Psoas muscle (tissue), 8 donors: ENCODE measurements at places on chromosomes 11 and 22.

GRCh38 chr11:118886681-118887111, 3.0 kb downstream of the CXCR5 start:
- peak; percentile 26 for DNase-seq

DNA sequence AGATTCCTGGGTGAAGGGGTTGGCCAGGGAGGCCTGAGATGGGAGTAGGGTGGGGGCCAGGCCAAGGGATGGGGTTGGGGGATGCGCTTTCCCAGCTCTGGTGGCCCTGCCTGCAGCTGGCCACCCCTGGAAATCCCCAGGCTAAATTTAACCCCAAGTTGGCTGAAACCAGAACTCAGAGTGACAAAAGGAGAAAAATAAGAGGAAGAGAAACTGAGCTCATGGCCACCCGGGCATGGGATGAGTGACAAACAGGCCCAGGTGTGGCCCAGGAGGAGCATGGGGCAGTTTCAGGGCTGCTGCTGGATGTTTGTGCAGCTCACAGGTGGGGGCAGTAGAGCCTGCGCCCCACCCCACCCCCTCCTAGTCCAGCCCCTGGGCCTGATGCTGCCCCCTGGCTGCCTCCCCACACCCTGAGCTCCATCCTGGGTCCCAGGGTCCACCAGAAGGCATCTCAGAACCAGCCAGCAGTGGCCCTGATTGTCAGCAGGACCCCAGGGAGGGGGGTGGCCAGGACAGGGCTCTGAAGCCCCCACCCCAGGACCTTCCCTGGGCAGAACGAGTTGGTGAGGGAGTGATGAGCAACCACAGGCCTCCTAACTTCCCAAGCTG, 48.0 kb downstream of the IGLL5 start:
- DNase-seq: peak; percentile 36

DNA sequence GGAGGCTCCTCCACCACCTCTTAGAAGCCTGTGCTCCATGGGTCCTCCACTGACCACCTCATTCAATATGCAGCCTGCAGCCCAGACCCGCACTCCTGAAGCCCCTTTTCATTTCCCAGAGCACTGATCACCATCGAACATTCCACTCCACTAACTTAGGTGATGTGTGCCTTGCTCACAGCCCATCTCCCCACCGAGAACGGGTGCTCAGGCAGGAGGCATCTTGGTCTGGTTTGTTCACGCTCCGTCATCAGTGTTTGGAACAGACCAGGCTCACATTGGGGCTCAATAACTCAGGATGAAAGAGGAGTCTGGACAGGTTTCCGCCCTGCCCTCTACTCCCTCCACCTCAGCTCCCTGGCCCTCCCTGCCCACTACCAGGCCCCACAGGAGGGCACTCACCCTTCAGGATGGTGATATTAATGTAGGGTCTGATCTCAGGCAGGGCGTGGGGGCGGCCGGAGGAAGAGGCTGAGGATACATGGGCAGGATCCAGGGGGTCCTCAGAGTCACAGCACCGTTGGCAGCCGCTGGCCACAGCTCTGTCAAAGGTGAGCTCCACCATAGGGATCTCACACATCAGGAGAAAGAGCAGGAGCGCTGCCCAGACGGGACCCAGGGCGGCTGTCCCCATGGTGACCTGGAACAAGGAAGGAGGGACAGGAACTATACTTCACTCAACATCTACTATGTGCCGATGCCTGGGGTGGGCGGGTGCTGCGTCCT, 3.1 kb downstream of the C1QTNF6 start:
- peak; percentile 6 for DNase-seq

DNA sequence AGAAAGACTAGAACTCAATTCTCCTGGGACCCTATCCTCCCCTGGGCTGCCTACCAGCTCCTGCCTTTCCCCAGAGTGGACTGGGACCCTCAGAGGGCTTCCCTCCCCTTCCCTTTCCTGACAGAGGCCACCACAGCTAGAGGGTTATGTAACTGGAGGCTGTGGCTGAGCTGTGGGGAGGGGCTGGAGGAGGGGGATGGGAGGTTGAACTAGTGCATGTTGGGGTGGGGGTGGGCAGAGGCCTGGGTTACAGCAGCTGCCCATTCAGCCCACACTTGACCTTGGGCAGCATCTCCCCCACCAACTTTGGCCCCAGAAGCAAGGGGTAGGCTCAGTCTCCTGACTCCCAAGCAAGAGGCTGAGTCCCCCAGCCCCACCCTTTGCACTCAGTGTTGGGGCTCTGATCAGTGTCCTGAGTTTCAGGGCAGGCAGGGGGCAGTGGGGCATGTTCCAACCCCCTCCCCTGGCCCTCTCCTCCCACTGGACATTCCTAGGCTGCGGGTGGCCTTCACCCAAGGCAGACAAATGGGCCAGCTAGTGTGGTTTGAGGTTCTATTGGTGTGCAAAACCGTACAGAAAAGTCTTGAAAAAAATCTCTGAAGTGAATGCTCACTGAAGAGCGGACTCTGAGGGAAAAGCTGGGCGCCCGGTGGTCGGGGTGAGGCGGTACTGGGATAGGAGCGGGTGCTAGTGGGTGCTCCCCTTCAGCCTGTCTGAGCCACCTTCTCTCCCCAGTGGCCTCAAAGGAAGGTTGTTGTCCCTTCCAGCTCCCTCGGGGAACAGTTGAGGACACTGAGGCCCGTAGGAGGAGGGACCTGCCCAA, 3.8 kb downstream of the KCNC1 start:
- DNase-seq: no peak

GRCh38 chr11:7571640-7572000, 57.8 kb downstream of the PPFIBP2 start:
- peak; percentile 76 for DNase-seq

GRCh38 chr11:66934950-66935779, 23.0 kb downstream of the PC start:
- no peak for DNase-seq

DNA sequence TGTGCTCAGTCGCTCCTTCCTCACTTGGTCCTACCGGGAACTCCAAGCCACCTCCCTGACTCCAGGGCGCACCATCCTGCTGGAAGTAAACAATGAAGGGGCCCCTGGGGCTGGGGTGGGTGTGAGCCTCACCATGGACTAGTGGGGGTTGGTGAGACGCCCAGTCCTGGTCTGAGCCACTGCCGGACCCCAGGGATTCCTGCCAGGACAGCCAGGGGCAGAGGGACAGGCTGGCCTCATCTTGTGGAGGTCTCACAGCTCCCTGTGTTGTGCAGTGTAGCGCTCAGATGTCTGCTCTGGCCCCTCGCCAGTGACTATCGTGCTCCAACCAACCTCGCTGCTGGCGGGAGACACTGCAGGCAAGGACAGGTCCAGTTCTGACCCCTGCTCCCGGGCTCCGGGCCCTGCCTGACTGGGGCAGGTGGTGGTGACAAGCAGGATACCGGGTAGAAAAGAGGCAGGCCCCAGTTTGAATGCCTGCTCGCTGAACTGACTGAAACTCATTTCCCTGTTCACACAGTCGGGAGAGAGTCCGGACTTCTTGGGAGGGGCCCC, 1021.4 kb downstream of the BRD1 start:
- DNase-seq: no peak

DNA sequence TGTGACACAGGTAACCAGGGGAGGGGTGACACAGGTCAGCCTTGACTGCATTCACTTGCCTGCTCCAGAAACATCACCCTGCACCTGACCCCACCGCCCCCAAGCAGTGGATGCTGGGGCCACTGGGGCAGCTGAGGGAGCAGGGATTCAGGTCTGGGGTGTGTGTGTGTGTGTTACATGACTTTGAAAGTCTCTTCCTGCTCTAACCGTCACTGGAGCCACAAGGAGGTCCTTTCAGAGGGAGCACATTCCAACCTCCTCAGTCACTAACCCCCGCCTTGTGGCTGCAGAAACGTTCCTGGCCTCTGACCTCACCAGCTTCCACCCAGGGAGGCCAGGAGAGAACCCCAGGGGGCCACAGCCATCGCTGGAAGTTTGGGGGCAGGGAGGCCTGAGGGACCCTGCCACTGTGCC, 2.9 kb upstream of the FOSL1 start:
- no peak for DNase-seq

DNA sequence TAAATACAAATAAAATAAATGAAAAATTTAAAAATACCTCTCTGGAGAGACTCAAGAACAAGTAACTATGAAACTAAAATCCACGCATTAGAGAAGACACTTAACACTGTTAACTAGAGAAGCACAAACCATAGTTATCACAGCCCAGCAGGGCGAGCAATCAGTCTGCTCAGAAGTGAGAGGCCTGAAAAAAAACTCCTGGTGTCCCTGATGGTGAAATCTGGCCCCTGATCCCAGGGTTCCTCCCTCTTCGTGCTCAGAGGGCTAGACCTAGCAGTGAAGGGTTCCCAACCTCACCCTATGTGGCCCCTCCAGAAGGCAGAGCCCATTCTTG, 49.7 kb upstream of the VPREB1 start:
- DNase-seq: no peak

GRCh38 chr11:95704865-95705264, 84.7 kb downstream of the FAM76B start:
- DNase-seq: no peak

DNA sequence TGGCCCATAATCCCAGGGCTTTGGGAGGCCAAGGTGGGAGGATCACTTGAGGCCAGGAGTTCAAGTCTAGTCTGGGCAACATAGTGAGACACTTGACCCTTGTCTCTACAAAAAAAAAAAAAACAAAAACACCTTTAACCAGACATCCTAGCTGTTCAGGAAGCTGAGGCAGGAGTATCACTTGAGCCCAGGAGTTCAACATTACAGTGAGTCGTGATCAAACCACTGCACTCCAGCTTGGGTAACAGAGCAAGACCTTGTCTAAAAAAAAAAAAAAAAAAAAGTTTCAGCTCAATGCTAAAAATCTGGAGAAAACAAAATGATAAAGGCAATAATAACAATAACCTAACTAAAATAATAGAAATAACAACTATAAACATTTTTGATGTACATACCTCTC, 22.6 kb upstream of the APLP2 start:
- no peak for DNase-seq

DNA sequence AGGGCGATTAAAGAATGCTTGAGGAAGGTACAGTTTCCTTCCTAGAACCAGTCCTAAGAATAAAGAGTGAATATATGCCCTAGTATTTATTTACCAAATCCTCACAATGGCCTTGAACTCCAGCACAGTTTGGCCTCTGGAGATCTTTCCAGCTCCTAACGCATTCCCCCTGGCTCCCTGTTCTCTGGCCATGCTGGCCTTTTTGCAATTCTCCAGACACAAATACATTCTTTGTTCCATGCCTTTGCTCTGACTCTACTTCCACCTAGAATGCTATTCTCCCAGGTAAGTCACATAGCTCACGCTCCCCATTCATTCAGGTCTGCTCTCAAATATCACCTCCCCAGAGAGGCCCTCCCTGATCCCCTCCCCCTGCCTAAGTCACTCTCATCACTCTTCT, 3.7 kb upstream of the DGKZ start:
- DNase-seq: no peak

- peak; percentile 81 for DNase-seq
Observed at GRCh38 chr11:74024261-74025029, 15.6 kb upstream of the UCP3 start.

GRCh38 chr11:38305682-38306081, 1707.6 kb upstream of the RAG2 start:
- no peak for DNase-seq

DNA sequence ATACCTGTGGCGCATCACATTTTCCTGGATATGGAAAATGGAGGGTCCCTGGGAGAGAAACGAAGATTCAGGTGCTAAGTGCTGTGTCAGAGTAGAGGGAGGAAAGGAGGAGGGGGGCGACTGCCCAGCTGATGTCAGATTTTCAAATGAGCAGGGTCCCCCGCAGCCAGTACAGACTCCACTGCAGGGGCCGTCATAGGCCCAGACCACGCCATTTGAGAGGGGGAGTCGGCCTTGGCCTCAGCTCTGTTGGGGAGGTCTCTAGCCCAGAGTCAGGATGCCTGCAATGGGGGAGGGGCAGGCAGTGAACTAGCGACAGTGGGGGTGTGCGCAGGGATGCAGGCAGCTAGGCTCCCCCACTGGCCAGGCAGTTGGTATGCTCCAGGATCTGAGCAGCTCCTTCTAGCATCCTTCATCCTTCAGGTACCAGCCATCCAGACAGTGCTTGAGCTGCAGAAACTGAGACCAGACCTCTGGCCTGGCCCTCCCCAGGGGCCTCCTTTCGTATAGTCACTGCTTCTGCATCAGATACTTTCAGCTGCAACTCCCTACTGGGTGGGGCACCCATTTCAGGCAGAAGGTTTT, at the start of the genes BSCL2 and GNG3:
BSCL2 (minus strand) TSS at position 148 of the 585 bp plus-strand sequence. CDS start 229 bp downstream, outside the sequence.
GNG3 (plus strand) TSS at position 400 of the 585 bp plus-strand sequence. CDS start 620 bp downstream, outside the sequence.
- no peak for DNase-seq

DNA sequence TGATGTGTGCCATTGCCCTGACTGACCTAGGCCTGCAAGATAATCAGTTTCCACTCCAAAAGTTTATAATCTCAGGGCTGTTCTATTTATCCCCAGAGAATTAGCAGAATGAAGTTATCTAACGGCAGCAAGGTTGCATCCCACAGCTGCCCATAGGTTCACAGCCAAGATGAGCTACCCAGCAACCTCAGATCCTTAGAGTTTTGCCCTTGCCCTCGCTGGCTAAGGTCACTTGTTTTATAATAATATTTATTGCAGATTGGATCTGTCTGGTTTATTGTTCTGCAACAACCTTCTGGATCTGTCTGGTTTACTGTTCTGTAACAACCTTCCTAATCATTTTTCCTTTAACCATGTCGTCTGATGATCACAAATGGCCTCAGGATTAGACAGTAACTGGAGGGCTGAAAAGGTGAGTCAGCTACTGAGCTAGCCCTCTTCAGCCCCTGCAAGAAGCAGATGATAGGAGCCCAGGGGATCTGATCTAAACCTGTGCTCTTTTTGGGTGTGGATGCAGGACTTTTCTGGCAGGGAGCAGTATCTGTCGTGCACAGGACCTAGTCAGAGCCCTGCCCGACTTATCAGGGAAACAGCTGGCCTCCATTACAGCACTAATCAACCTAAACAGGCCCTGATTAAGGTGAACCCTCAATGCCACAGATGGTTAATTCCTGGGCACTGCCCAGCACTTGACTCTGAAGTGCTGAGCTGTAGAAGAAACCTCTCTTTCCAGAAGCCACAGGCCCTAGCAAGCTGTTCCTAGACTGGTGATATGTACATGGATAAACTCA, 642.9 kb upstream of the KIRREL3 start:
- no peak for DNase-seq
